ENCODE measurements at places on chromosomes 6 and 20.

GRCh38 chr6:106913676-106914280, 60.8 kb downstream of the CD24 start:
- DNase-seq, result no peak

- peak; percentile 66 for DNase-seq
Measured at GRCh38 chr6:100622907-100623692, 158.4 kb upstream of the SIM1 start.

DNA sequence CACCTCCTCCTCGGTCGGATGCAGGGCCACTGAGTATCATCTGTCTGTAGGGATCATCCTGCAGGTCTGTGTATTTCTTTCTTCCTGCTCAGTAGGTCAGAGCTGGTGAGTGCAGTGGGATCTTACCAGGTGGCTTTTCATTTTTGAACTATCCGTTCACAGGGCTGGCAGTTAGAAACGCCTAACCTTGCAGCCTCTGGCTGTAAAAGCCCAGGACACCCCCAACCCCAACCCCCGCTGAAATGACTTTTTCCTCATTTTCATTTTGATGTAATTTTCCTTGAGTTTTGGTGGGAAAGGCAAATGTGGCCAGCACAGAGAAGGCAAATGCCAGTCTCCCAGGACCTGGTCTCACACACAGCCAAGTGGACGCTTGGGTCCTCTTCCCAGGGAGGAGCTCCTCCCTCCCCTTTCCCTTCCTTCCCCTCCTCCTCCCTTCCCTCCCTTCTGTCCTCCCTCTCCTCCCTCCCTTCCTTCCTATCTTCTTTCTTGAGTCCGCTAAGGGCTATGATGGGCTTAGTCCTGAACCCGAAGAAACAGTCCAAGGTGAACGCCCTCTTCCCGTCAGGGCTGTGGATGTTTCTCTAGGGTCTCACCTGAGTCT, 36.0 kb downstream of the TMEM242 start:
- DNase-seq, result no peak

DNA sequence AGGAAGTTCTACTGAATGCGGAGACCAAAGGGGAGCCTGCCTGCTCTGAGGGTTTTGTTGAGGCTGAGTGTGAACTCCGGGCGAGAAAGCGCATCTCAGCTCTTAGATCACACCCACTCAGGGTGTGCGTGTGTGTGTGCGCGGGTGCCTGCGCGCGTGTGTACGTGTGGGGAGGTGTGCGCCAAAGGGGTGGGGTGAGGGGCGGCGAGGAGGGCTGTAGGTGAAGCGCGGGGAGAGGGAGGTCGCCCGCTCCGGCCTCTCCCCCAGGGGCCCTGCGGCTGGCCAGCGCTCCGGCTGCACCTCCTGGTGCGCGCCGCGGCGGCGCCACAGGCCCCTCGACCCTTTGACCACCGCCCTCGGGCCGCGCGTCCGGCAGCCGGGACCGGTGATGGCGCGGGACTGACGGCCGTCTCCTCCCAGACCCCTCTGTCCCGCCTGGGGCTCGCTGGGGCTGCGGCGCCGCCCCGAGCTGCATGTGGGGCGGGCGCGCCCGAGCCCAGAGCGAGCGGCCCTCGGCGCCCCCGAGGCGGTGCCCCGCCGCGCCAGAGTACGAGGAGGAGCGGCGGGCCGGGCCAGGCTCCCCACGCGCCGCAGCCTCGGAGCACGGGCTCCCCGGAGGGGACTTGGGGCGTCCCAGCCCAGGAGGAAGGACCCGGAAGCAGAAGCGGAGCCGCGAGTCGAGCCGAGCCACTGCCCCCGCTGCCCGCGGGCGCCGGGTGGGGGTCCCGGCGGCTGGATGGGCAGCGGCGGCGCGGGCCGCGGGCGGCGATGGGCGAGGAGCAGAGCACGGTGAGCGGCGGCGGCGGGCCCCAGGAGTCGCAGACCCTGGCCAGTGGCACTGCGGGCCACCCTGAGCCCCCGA, at the start of gene RNF217:
RNF217 (plus strand) TSS at position 661 of the 862 bp plus-strand sequence; CDS start at position 769, 108 bp downstream.
- peak; percentile 77 for DNase-seq

DNA sequence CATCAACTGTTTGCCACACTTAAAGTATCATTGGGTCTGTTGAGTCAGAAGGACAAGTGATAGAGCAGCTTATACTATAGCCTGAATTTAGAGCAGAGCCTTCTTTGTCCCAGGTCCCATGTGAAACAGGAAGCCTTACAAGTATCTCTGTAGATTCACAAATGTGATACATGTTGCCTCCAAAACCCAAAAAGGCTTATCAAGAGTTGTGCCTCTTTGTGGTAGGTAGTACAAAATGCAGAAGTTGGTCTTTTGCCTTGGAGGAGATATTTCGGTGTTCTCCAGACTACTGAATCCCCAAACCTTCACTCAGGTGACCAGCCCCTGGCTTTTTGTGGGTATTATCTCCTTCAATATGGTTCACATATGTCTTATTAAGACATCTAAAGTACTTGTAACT, 172.8 kb upstream of the PROKR2 start:
- no peak for DNase-seq

GRCh38 chr6:132005178-132005577, 54.0 kb upstream of the CCN2 start:
- DNase-seq, result no peak

- no peak for DNase-seq
Measured at GRCh38 chr6:86147311-86147710, 504.6 kb upstream of the SYNCRIP start.

- no peak for DNase-seq
Measured at GRCh38 chr20:24912397-24913075, 36.5 kb upstream of the CST7 start.

GRCh38 chr20:47917549-47918070, 132.3 kb upstream of the SULF2 start:
- DNase-seq, result no peak

GRCh38 chr20:7691647-7692269, 248.5 kb downstream of the HAO1 start:
- no peak for DNase-seq

GRCh38 chr6:42387336-42387735, 64.4 kb downstream of the TRERF1 start:
- DNase-seq, result no peak

DNA sequence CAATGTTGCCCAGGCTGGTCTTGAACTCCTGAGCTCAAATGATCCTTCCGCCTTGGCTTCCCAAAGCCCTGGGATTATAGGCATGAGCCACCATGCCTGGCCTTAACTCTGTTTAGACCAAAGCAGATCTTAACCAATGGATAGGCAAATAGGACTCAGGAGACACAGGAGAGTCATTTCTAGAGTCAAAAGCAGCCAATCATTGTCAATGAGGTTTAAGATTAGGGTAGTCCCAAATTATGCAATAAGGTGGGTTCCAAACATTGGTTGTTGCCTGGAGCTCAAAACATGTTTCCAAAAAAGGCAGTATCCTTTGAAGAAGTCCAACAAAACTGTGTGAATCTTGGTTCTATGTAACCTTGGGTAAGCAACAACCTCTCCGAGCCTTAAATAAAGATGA, 95.7 kb upstream of the JARID2 start:
- no peak for DNase-seq

DNA sequence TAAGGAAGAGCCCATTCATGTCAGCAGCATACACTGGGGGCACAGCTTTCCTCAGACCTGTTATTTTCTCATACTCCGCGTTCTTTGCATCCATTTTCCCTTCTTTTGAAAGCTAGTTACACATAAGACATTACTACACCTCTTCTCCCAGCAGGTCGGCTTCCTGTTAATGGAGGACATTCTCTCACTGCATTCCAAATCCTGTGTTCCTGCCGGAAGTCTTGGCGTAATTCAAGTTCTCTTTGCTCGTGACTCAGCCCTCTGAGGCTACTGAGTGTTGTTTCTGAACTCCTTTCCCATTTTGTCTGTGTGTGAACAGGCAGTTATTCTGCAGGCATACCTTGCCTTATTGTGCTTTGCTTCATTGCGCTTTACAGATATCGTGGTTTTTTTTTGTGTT, 97.5 kb upstream of the ZBTB24 start:
- no peak for DNase-seq
